Motor neuron (in vitro differentiated cells): ENCODE measurements at places on chromosomes 2 and 18. TPM values are rescaled to one million over a fixed set of nuclear protein-coding genes. Genes with fewer than 3 reads are reported as not detected.

DNA sequence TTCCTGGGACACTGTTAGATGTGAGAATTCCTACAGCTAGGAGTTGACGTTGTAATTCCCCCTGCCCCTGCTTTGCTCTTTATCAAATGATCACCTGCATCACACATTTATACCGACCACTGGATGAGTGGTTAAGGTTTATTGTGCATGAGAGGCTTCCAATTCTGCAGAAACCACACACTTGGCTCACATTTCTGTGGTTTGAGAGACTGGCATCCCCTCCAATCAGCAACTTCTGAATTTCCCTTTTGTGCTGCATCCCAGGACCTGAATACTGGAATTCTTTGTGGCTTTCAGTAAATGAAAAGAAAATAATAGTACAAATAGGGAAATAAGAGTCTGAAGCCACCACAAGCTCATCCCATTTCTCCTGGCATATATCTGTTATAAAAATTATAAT, 628.7 kb upstream of the PIK3C3 start:
- ATAC-seq, result no peak

DNA sequence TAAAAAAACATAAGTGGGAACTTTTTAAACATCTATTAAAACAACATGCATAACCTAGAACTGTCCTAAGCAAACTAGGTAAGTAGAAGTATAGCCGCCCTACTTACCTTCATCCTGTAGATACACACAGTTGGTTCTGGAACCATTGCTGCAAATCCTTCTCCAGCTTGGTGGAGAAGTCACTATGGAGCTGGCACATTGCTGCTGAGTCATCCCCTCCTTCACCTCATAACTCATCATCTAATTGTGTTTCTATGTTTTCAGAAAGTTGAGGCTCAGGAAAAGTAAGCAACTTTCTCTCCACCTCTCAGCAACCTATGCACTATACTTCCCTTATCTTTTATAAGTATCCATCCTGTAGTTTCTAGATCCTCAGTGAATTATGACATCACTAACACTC, 269.8 kb upstream of the MMADHC start:
- ATAC-seq, result no peak

DNA sequence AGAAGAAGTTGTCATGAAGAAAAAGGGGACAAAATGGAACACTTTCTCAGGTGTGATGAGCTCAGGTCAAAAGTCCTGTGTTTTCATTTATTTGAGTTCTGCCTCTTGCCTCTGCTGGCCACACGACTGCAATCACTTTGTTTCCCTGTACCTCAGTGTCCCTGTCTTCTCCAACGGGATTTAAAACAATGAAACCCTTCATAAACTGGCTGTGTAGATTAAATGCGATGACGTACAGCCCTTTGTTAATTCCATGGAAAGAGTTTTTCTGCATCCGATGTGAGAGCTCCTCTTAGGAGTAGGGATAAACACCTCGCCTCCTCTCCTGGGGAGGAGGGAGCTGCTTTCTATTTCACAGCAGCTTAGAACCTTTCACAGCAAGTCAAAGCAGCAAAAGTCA, 51.5 kb upstream of the CNGA3 start:
- no peak for ATAC-seq

- ATAC-seq, result no peak
These were observed 49.4 kb downstream of the LONRF2 start for GRCh38 chr2:100272841-100273329.

GRCh38 chr2:232147440-232148077, 186.0 kb downstream of the DIS3L2 start:
- ATAC-seq, result no peak

DNA sequence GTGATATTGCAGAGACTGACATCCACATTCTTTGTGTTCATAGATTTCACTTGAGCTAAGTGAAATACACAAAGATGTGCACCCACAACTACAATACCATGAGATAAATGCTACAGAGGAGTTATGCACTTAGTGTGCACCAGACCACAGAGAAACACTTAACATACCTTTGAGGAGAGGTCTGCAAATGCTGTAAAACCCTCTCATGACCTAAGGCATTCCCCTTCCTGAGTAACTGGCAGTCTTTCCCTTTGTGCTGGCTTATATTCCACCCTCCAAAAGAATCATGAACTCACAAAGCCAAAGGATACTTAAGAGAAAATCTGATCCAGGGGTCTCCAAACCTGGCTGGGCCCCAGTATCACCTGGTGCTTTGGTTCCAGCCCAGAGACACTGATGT, 16.2 kb downstream of the NXPH2 start:
- no peak for ATAC-seq

DNA sequence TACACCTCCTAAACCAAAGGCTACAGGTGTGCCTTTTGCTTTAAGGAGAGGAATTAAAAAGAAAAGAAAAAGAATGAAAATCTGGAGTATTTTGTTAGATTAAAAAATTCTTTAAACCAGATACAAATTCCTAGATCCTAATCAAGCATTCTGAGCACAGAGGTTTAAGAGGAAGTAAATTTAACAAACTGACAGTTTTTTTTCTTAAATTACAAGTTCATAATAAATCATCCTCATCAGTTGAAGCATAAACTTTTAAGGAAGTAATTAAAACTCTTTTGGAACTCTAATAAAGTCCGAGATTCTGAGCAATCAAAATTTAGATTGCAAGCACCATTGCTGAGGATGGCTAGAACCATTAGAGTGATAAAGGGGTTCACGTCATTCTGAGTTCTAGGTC, 75.1 kb downstream of the POLE4 start:
- no peak for ATAC-seq

GRCh38 chr2:170409164-170409535, 231.2 kb downstream of the MYO3B start:
- peak; percentile 55 for ATAC-seq

DNA sequence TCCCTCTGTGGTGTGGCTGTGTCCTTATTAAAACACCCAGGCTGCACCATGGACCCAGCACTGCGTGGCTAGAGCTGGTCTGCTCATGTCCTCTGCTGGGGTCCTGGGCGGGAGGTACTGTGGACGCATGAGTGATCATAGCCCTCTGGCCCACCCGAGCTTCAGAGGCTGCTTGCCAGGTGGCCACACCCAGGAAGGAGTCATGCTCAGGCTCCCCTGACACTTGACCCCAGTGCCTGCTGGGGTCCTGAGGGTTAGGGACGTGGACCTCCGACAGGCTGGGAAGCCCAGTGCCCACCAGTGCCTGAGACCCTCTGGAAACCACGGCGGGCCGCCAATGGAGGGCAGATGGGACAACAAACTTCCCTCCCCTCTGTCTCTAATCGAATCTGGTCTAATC, 66.3 kb upstream of the HS6ST1 start:
- no peak for ATAC-seq

DNA sequence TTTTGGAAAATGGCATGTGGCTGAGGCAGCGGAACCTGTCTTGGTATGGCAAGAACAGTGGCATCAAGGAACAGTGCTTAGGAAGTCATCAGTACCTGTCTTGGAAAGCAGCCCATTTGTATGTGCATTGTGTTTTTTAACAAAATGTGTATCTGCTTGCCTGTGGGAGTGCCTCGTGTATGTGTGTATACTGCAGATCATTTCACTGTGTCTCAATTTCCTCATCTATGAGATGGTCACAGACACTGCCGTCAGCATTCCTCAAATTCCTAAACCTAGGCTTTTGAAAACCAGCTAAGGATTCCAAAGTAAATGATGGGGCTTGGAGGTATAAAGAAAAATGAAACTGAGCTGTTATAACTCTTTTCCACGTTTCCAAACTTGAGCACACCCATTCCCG, 441.3 kb downstream of the RND3 start:
- no peak for ATAC-seq

DNA sequence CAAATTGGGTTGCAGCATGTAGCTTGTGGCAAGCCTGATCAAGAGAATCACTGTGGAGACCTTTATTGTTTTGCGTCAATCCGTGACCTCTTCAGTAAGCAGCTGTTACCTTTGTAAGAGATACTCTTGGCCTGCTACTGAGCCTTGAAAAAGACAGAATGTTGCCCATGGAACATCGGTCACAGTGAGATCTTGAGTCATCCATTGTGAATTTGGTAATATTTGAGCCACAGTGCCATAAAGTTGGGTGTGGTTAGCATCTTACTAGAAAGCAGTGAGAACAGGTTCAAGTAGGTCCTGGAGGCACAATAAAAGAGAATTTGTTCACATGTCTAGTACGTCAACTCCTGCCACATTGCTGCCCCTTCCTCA, 12.7 kb upstream of the EFR3B start:
- ATAC-seq, result no peak

DNA sequence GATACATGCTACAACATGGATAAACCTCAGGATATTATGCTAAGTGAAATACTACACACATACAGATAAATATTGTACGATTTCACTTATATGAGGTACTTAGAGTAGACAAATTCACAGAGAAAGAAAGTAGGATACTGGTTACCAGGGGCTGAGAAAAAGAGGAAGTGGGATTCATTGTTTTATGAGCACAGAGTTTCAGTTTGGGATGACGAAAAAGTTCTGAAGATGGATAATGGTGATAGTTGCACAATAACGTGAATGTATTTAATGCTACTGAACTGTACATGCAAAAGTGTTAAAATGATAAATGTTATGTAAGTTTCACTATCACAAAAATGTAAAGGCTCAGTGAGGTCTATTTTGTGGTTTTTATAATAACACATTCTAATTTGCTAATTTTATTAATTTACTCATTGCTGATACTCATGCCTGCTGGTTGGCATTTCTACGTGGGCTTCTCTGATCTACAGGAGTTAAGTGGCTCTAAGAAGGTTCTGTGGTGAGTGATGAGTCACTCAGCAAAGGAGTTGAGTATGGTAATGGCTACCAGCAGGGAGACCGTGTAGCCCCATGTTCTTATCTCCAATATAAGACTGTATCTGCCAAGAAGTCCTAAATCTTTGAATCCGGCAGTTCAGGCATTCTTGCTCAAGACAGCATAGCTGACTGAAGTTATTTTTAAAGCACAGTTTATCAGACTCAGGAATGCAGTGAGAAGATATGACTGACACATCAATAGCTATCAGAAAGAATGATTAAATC, 41.1 kb downstream of the UPP2 start:
- peak; percentile 68 for ATAC-seq

DNA sequence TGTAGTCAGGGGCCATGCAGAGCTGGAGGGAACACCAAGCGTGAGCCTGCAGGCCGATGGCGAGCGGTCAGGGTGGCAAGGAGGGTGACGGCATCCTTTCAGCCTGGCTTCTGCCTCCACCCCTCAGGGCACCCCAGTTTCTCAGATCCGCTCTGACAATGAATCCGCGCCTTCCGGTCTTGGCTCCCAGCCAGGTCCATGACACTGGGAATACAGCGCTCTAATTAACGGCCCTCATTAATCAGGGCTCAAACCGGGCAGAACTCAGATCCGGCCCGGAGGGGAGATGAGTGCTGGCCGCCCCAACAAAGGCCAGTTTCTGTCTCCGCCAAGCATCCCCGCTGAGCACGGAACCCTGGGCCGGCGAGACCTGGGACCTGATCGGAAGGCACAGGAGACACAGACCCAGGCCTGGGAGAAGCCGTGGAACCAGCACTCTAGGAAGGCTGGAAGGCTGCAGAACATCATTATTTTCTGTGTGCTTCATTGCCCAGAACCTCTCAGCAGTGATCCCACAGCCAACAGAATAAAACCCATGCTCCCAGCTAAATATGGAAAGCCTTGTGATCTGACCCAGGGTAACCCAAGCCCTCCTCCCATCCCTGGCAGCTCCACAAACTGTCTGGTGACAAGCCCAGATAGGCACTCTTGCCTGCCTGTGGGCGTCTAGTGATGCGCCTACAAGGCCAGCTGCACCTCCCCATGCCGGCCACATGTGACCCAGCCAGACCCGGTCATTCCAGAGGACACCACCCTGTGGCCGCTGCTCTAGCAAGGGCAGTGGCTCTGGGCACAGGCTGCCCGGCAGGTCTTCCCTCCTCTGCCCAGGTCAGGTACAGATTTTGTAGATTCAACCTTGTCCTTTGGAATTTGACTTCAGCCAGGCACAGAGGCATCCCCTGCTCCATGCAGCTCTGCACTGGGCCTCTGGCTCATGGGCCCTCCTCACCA, 438.7 kb upstream of the MYT1L start:
- peak; percentile 87 for ATAC-seq

DNA sequence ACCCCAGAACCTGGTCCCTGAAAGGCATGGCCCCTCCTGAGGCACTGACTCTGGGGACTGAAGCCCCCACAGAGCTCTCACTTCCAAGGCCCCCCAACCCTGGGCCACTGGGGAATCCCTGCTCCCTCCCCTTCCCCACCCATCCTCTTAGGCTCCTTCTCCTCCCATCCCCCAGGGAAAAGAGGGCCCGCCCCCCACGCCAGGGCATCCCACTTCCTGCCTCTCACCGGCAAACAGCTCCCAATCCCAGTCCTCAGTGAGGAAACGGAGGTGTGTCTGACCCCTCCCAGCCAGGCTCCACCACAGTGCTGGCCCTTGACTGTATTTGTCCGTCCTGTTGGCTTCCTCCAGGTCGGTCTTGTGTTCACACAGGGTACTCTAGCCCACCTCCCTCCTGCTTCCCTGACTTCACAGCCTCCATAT, 35.0 kb upstream of the PTMA start:
- no peak for ATAC-seq

DNA sequence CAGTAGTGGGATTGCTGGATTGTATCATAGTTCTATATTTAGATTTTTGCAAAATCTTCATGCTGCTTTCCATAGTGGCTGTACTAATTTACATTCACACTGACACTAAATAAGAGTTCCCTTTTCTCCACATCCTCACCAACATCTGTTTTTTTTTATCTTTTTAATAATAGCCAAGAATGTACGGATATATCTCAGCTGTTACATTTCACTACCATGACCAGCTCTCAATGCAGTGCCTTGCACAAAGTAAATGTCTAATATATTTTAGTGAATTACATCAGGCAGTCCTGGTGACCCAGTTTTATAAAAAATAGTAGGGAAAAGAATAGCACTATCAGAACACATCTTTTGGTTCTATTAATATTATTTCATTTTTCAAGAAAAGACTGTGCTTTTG, 161.8 kb downstream of the LNPK start:
- no peak for ATAC-seq

DNA sequence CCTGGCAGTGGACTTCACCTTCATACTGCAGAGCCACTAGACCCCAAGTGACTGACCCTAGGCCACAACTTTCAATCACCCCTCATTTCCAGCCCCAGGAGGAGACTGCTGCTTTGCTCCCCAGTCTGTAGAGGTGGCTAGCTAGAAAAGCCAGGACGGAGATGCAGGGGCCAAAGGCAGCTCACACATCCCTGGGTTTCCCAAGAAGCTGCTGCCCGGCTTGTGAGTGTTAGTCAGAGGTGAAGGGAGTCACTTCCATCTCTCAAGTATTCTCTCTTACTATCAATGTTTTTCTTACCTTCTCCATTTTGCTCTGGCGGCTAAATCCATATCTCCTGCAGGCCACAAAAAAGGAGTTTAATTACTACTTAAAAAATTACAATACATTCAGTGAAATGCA, 36.2 kb downstream of the CCDC93 start:
- ATAC-seq, result no peak

GRCh38 chr2:216535454-216535995, 36.9 kb downstream of the RPL37A start:
- no peak for ATAC-seq

- ATAC-seq, result peak; percentile 99
These were observed 63.3 kb downstream of the BOD1L2 start for GRCh38 chr18:57210107-57210715.

- ATAC-seq, result no peak
These were observed 468.1 kb upstream of the FANCL start for GRCh38 chr2:58709274-58709673.

FOXD4L1 gene
- 0.46 and 0.57 TPM in 2 replicates for total RNA-seq

HRH4 gene
- 0.14 TPM in 1 of 2 replicates, not detected in the other for total RNA-seq

PAX3 gene
- total RNA-seq, result 12.8 and 20.1 TPM in 2 replicates

DNER gene
- 81.8 and 84.6 TPM in 2 replicates for total RNA-seq

SNTG2 gene
- 0.92 and 1.3 TPM in 2 replicates for total RNA-seq

ST6GAL2 gene
- 0.22 and 0.39 TPM in 2 replicates for total RNA-seq

MRO gene
- 0.18 and 0.21 TPM in 2 replicates for total RNA-seq

CAVIN2 gene
- total RNA-seq, result 0.36 and 0.85 TPM in 2 replicates

ANKRD62 gene
- total RNA-seq, result not detected in 2 replicates
